ENCODE measurements at places on chromosomes 7 and 10. TPM values are rescaled to one million over a fixed set of nuclear protein-coding genes. Genes with fewer than 3 reads are reported as not detected.

GRCh38 chr10:133195096-133195495 is 34.9 kb upstream of the UTF1 start:
- no peak overlapping the region for H3K4me3 ChIP-seq
- no peak for DNase-seq
- H3K27ac ChIP-seq, result no peak overlapping the region
- no peaks in the 10 kb centered on the region for H3K36me3 ChIP-seq
- H3K4me1 ChIP-seq, result no peaks in the 10 kb centered on the region

DNA sequence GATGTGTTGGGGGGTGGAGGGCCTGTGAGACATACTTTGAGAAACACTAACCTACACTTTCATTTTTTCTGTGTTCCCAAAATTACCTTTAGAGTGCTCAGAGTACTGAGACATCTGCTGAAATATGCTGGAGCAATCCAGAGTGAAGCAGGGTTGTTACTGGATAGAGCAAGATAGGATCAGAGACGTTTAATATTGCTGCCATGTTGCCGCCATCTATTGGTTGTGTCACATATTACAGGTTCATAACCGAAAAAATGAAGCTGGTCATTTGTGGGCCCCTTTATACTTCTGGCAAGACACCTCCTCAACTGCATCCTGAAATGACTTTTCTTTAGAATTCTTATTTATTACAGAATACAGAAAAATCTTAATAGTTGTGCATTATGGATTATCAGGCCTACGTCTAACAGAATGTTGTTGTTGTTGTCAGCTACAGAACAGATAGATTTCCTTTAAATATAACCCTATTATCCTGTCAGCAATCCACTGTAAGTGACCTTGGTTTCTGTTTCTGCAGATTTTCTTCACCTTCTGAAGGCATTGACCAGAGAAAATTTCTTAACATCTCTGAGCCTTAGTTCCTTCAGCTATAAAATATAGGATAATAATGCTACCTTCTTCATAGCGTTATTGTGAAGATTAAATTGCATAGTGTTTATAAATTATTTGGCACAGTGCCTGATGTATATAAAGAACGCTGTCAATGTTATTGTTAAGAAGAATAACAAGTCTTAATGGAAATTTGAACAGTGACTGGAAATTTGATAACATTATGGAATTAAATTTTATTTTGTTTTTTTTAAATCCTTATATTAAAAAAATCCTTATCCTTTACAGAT is 16.2 kb upstream of the DLD start:
- peak; percentile 48 for DNase-seq
- H3K4me1 ChIP-seq, result peaks cover 8% of the 10 kb centered on the region
- H3K27me3 ChIP-seq, result no peaks in the 10 kb centered on the region
- H3K36me3 ChIP-seq, result no peaks in the 10 kb centered on the region
- H3K27ac ChIP-seq, result no peak overlapping the region

DNA sequence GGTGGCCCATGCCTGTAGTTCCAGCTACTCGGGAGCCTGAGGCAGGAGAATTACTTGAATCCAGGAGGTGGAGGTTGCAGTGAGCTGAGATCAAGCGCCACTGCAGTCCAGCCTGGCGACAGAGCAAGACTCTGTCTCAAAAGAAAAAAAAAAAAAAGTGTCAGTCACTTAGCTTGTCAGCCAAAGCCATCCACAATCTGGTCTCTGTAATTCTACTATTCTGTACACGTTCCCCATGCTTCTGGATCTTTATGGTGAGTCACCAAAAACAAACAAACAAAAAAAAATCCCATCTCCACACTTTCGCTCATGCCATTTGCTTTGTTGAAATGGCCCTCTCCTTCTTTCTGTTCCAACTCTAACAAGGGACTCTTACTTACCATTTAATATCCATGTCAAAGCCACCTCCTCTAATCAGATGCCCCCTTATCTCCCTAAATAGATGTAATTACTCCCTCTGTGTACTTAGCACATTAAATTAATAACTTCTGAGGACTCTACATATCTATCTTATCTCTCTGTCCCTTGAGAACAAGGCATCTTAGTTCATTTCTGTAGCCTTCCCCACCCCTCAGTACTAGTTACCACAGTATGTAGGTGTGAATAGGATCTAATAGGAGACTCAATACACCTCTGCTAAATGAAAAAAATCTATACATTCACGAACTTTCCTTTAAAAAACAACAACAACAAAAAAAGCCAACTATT is 128.4 kb downstream of the ELMO1 start:
- peaks cover 23% of the 10 kb centered on the region for H3K27me3 ChIP-seq
- no peak for DNase-seq
- no peaks in the 10 kb centered on the region for H3K36me3 ChIP-seq
- H3K27ac ChIP-seq, result no peak overlapping the region

- no peaks in the 10 kb centered on the region for H3K36me3 ChIP-seq
- peaks cover 64% of the 10 kb centered on the region for H3K4me1 ChIP-seq
- DNase-seq, result no peak
- no peak overlapping the region for H3K4me3 ChIP-seq
- peak overlapping the region; percentile 92 for H3K27ac ChIP-seq
These were observed 25.9 kb downstream of the DNAJB12 start for GRCh38 chr10:72328829-72329204.

MRC1 gene
- 0.37 TPM for total RNA-seq

GRCh38 chr7:18293759-18294158 is 201.8 kb upstream of the HDAC9 start:
- H3K27ac ChIP-seq, result no peak overlapping the region
- H3K36me3 ChIP-seq, result no peaks in the 10 kb centered on the region
- H3K4me3 ChIP-seq, result no peak overlapping the region
- H3K4me1 ChIP-seq, result no peaks in the 10 kb centered on the region
- no peaks in the 10 kb centered on the region for H3K27me3 ChIP-seq

AKR1B15 gene
- total RNA-seq, result not detected

GRCh38 chr7:82528577-82529310 is 85.2 kb upstream of the CACNA2D1 start:
- no peaks in the 10 kb centered on the region for H3K36me3 ChIP-seq
- H3K4me3 ChIP-seq, result no peak overlapping the region
- no peaks in the 10 kb centered on the region for H3K4me1 ChIP-seq
- no peaks in the 10 kb centered on the region for H3K27me3 ChIP-seq
- DNase-seq, result no peak

LRIT1 gene
- total RNA-seq, result not detected

DNA sequence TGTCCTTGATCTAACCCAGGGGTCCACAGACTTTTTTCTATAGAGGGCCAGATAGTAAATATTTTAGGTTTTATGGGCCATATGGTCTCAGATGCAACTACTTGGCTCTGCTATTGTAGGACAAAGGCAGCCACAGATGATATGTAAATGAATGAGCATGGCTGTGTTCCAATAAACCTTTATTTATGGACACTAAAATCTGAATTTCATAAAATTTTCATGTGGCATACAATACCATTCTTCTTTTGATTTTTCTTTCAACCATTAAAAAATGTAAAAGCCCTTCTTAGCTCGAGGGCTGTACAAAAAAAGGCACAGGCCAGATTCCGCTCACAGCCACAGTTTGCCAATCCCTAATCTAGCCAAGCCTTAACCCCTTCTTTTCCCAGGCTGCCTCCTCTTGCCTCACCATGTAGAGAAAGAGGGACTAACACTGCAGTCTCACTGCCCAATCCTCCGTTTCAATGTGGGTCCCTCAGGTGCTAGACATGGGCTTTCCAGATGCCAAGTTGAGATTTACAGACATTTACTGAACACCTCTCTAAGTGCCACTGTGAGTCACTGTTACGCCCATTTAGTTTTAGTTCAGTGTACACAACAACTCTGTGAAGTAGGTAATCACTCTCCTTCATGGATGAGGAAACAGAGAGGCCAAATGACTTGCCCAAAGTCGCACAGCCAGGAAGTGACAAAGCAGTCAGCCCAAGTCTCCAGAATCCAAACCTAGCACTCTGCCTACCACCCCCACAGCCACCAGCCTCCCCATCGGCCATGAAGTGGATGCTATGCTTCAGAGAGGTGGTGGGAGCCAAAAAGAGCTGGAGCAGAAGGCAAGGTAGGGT is 132.6 kb upstream of the PDLIM1 start:
- no peaks in the 10 kb centered on the region for H3K4me1 ChIP-seq
- no peak for DNase-seq
- no peaks in the 10 kb centered on the region for H3K36me3 ChIP-seq

DNA sequence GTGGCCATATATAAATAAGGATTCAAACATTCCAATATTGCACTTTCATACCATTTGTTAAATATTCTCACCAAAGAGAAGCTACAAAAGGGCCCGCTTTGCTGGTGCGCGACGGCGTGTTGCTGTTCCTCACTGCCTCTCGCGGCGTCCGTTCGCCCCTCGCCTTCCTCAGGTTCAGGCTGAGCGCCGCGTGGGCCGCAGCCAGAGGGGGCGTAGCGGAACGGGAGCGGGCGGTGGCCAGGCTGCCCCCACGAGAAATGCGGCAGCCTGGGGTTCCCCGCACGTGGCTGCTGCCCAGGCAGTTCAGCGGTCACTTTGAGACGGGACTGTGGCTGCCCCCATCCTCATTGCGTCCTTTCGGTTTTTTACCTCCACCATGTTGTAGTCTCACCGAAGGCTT is 67.3 kb upstream of the VWDE start:
- H3K36me3 ChIP-seq, result no peaks in the 10 kb centered on the region
- no peaks in the 10 kb centered on the region for H3K4me1 ChIP-seq
- H3K27ac ChIP-seq, result no peak overlapping the region
- no peaks in the 10 kb centered on the region for H3K27me3 ChIP-seq

- H3K36me3 ChIP-seq, result no peaks in the 10 kb centered on the region
- peaks cover 35% of the 10 kb centered on the region for H3K4me1 ChIP-seq
- H3K27me3 ChIP-seq, result no peaks in the 10 kb centered on the region
These were observed 94.1 kb downstream of the PFKFB3 start for GRCh38 chr10:6296828-6297251.

DNA sequence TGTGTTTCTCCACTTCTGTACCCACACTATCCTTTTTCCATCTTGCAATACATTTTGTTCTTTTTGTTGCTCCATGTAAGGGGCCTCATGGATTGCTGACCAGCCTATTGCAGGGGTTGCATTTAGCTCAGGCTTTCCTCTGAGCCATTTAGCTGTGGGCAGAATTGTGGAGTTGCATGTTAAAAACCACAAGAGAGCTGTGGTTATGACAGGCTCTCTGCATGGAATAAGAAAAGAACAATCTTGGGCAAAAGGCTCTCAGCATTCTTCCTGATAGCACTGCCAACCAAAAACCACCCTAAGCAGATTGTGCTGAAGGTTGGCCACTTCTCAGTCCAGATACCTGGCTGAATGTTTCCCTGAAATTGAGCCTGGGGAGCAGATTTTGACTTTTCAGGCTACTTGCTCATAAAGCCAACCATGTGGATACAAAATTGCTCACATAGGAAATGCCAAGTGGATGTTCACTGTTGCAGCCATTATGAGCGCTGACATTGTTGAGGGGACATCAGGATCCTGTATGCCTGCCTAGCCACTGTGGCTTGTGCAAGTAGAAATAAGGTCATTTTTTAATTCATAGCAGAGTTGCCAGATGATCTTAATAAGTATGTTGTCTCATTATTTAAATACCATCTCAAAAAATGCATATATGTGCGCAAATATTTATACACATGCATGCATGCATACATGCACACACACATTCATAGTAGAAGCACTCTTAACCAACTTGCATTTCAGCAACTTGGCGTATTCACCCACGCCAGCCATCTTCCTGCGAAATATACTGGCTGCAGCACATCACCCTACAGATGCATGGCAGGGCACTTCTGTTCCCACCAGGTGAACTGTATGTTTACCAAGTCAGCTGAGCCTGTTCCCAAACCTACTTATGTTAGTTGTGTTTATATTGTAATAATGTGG is 695.4 kb downstream of the LRMDA start:
- H3K36me3 ChIP-seq, result no peaks in the 10 kb centered on the region
- no peak for DNase-seq
- H3K4me1 ChIP-seq, result no peaks in the 10 kb centered on the region
- no peak overlapping the region for H3K27ac ChIP-seq
- peaks cover 52% of the 10 kb centered on the region for H3K27me3 ChIP-seq
- H3K4me3 ChIP-seq, result no peak overlapping the region

TIMM23 gene
- total RNA-seq, result 70.1 TPM

- no peak overlapping the region for H3K27ac ChIP-seq
- no peaks in the 10 kb centered on the region for H3K27me3 ChIP-seq
- no peaks in the 10 kb centered on the region for H3K36me3 ChIP-seq
These were observed 164.2 kb downstream of the HDAC9 start for GRCh38 chr7:18659746-18660145.

VSTM2A gene
- not detected for total RNA-seq

- no peak for DNase-seq
- H3K36me3 ChIP-seq, result no peaks in the 10 kb centered on the region
- H3K27me3 ChIP-seq, result no peaks in the 10 kb centered on the region
- H3K4me1 ChIP-seq, result no peaks in the 10 kb centered on the region
These were observed 57.7 kb downstream of the KLF6 start for GRCh38 chr10:3727268-3727667.

SPDYE5 gene
- not detected for total RNA-seq

- no peak overlapping the region for H3K27ac ChIP-seq
- no peaks in the 10 kb centered on the region for H3K36me3 ChIP-seq
- H3K4me3 ChIP-seq, result no peak overlapping the region
- no peak for DNase-seq
- no peaks in the 10 kb centered on the region for H3K4me1 ChIP-seq
These were observed 13.9 kb upstream of the TBRG4 start for GRCh38 chr7:45125193-45125904.

GRCh38 chr10:69504576-69505250 is 53.4 kb downstream of the TSPAN15 start:
- no peak for DNase-seq
- no peak overlapping the region for H3K27ac ChIP-seq
- peaks cover 13% of the 10 kb centered on the region for H3K4me1 ChIP-seq

DNA sequence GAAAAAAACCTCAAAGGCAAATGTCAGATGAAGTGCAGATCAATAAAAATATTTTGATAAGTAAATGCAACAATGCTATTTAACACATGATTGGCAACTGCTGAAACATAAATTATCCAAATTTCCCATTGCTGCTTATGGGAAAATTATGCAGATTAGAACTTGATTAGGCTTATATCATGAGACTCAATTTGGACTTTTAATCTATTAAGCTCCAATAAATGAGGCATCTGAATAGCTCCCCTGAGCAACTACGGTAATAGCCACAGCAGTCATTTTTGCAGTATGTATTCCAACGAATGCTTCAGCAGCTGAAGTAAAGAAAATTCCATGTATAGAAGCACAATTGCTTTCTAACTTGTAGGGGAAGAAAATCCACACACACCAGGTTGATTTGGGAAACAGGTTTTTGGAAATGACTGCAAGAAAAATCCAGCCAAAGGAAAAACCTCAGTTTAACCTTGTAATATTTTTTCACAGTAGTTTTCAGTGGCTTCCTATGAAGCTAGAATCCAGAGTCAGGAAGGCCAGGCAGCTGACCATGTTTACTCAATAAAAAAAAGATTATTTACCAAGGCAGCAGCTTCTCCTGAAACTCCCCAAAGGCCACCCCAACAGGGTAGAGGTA is 716.1 kb downstream of the KCNMA1 start:
- peaks cover 19% of the 10 kb centered on the region for H3K27me3 ChIP-seq
- no peak for DNase-seq
- H3K36me3 ChIP-seq, result no peaks in the 10 kb centered on the region
- no peak overlapping the region for H3K4me3 ChIP-seq

NXPH1 gene
- total RNA-seq, result 0.17 TPM

CALML5 gene
- total RNA-seq, result not detected

ZNF503 gene
- total RNA-seq, result 30.4 TPM

Data from HCT116 (cell line).